ENCODE measurements at places on chromosomes 5 and 9. TPM values are rescaled to one million over a fixed set of nuclear protein-coding genes. Genes with fewer than 3 reads are reported as not detected.

The SOHLH1 gene
- total RNA-seq: not detected

The KIF24 gene
- 0.25 TPM for total RNA-seq

The IL33 gene
- total RNA-seq: 63.1 TPM

The IFNA4 gene
- total RNA-seq: not detected

The FREM1 gene
- 5.3 TPM for total RNA-seq

The PIP5KL1 gene
- 1.3 TPM for total RNA-seq

The SYNPO gene
- 598 TPM for total RNA-seq

The SLC46A2 gene
- not detected for total RNA-seq

The LMAN2 gene
- 59.0 TPM for total RNA-seq

The TSSK1B gene
- total RNA-seq: 0.09 TPM

The INSL6 gene
- total RNA-seq: not detected

The DRD1 gene
- not detected for total RNA-seq

The ZNF879 gene
- total RNA-seq: 5.1 TPM

The DAB2IP gene
- 43.3 TPM for total RNA-seq

The STC2 gene
- 13.0 TPM for total RNA-seq

The PCDHB6 gene
- total RNA-seq: 0.76 TPM

The C5 gene
- 1.9 TPM for total RNA-seq

The PAX5 gene
- not detected for total RNA-seq

The CLIC3 gene
- 4.7 TPM for total RNA-seq

The RMRP gene
- 20,579 TPM for total RNA-seq

The LHX3 gene
- total RNA-seq: not detected

The PAEP gene
- not detected for total RNA-seq

The FBLL1 gene
- not detected for total RNA-seq

The PPP3R2 gene
- total RNA-seq: not detected

The MARVELD2 gene
- total RNA-seq: 0.82 TPM

The UBE2D2 gene
- 118 TPM for total RNA-seq

The TMEM174 gene
- total RNA-seq: not detected

The CDH6 gene
- 1.7 TPM for total RNA-seq

The EPB41L4B gene
- 23.3 TPM for total RNA-seq

The LCN15 gene
- total RNA-seq: 0.32 TPM

The PDZD2 gene
- total RNA-seq: 103 TPM

The SPINK7 gene
- total RNA-seq: not detected

The NMUR2 gene
- total RNA-seq: 0.62 TPM

The IL5 gene
- not detected for total RNA-seq

The PTPN3 gene
- 8.7 TPM for total RNA-seq

The SEMA5A gene
- 26.6 TPM for total RNA-seq

The NCS1 gene
- total RNA-seq: 46.9 TPM

The OTP gene
- not detected for total RNA-seq

The ZNF79 gene
- total RNA-seq: 7.4 TPM

The FCN1 gene
- 1.4 TPM for total RNA-seq

The C5orf34 gene
- total RNA-seq: 0.40 TPM

The TMEFF1 gene
- not detected for total RNA-seq

The FOXD4L5 gene
- total RNA-seq: 0.09 TPM

The FGF10 gene
- 0.31 TPM for total RNA-seq

The FAM200C gene
- 3.3 TPM for total RNA-seq

The SLC45A2 gene
- not detected for total RNA-seq

The ZCCHC10 gene
- total RNA-seq: 17.3 TPM

The SDHA gene
- total RNA-seq: 428 TPM

The IFNW1 gene
- total RNA-seq: not detected
